Stimulated activated CD4-positive, alpha-beta T cell treated with anti-CD3 and anti-CD28 coated beads, Interleukin-2, amount 100 ng/mL, for 4 hours (primary cell): ENCODE measurements at places on chromosomes 1 and 21.

GRCh38 chr21:32611471-32611997 lies 643 bp downstream of the CFAP298 start:
- DNase-seq: peak; percentile 10

DNA sequence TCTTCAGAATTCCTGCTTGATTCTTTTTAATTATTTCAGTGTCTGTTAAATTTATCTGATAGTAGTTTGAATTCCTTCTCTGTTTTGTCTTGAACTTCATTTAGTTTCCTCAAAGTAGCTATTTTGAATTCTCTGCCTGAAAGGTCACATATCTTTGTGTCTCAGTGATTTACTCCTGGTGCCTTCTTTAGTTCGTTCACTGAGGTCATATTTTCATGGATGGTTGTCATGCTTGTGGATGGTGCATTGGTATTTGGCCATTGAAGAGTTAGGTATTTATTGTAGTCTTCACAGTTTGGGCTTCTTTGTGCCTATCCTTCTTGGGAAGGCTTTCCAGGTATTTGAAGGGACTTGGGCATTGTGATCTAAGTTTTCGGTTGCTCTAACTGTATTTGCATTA lies 267.9 kb downstream of the HHAT start:
- no peak for DNase-seq

DNA sequence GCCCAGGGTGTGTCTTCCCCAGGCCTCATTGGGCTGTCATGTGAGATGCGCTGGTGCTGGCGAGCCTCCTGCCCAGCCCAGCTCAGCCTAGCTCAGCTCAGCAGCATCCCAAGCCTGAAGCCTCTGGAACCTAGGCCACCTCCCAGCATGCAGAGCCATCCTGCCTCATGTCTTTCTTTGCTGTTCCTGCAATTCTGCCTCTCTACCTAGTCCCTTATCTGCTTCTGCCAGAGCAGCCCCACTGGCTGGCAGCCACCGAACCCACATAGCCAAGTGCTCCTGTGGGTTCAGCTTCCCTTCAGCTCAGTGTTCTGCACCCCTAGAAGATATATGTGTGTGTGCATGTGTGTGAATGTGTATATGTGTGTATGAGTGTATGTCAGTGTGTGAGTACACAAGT lies 291.5 kb upstream of the VAMP3 start:
- no peak for DNase-seq

GRCh38 chr1:84755216-84755615 lies 65.0 kb upstream of the SSX2IP start:
- DNase-seq: no peak
